Fibroblast of skin of back (primary cell): ENCODE measurements at places on chromosomes 2 and 18.

DNA sequence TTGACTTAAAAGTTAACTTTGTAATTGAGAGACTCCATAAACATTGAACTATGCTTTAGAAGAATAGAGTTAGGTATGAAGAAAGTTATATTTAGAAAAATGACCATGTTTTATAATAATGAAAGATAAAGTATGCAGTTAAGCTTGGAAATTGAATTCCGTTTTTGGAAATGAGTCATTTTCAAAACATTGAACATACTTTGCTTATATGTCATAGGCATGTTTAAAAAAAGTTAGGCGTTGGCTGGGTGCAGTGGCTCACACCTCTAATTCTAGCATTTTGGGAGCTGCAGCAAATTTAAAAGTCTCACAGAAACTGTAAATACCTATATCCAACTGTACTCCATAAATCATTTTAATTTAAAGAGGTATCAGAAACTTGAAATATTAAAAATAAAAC lies 607.4 kb downstream of the CBLN2 start:
- peak; percentile 67 for DNase-seq

- peak; percentile 98 for DNase-seq
These were observed at the start of gene ESCO1 for GRCh38 chr18:21600526-21601410. Gene ESCO1 (minus strand): TSS chr18:21600704. CDS start chr18:21574843, 25,861 bp downstream.

DNA sequence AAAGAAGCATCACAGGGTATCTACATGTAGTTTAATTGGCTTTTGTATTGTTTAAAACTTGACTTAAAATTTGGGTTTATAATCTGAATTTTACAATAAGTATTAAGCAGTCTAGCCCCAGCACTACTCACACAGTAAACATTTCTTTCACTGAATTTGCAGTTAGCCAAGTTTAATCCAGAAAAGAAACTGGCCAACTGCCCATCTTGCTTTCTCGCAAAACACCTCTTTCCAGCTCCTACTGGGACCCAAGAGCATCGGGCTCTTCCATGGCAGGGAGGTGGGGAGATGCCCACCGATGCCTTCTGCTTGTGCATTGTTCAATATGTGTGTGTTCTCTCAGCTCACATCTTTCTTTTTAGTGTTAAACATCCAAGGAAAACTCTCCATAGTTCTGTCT lies 212.8 kb upstream of the BOD1L2 start:
- no peak for DNase-seq

- no peak for DNase-seq
These were observed 3.6 kb downstream of the ECEL1 start for GRCh38 chr2:232483923-232484627.

DNA sequence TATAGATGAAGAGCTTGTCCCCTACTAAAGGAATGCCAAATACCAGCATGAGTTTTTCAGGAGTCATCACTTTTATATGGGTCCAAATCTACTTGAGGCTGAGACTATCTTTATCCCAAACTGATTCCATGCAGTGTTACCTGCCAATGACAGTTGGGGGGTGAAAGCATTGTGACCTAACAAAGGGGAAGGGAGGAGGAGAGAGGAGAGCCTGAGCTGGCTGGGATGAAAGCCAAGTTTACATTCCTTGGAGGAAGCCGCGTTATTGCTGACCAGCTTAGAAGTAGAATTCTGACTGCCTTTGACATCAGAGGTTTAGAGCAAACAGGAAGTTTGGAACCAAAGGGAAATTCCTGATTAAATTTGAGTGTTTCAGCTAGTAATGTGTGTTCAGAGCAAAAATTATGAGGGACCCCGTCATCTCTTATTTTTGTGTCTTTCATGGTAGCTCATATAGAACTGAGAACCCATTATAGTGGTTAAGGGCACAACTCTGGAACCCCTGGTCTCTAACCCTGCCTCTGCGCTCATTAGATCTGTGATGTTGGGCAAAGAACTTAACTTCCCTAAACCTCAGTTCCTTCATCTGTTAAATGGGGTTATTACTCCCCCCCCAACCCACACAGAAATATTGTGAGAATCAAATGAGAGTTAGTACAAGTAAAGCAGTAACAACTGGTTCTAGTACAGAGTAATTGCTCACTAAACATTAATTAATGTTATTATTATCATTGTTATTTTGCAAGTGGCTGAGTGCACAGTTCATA lies 199.3 kb upstream of the EPAS1 start:
- peak; percentile 96 for DNase-seq

DNA sequence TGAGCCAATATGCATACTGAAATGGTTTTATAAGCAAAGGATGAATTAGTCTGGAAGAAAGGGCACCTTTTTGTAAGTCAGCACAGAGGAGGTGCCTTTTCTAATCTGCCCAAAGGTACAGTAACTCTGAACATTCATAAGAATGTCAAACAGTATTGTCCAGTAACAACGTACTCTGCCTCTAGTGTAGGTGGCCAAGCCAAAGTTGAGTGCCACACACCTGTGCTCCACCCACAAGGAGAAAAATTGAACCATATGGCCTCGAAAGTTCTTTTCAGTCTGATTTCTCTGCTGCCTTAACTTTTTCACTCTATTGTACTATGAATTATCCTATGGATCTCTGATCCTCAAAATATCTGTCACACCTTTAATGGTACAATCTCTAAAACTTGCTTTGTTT lies 86.8 kb downstream of the CERKL start:
- DNase-seq = no peak

GRCh38 chr2:50782543-50782942 lies 249.4 kb downstream of the NRXN1 start:
- DNase-seq = peak; percentile 40

GRCh38 chr2:86333378-86333777 lies 4.0 kb downstream of the REEP1 start:
- no peak for DNase-seq

DNA sequence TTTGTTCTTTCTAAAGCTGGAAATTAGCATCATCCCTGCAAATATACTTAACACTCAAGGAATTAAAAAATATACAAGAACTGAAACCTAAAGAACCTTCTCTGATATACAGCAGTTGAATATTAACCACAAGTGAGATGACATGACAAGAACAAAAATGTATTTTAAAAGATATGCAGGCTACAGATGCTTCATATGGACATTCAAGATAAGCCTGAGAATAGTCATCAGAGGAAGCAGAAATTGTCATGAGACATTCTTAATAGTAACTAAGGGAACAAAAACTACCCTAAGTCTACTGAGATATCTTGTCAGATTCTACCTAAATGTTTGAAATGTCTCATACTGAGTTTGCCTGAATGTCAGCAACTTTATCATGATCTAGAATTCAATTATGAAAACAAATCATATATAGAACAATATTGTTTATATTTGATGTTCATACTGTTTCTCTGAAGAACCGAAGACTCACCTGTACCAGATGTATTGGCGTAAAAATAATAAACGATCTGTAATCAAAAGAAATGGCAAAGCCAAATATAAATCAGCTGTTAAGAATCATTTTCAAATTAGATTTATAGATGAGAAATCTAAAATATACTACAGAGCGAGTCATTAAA lies 4.7 kb downstream of the NBAS start:
- no peak for DNase-seq

GRCh38 chr18:66235206-66235605 lies 368.7 kb downstream of the CDH19 start:
- no peak for DNase-seq

DNA sequence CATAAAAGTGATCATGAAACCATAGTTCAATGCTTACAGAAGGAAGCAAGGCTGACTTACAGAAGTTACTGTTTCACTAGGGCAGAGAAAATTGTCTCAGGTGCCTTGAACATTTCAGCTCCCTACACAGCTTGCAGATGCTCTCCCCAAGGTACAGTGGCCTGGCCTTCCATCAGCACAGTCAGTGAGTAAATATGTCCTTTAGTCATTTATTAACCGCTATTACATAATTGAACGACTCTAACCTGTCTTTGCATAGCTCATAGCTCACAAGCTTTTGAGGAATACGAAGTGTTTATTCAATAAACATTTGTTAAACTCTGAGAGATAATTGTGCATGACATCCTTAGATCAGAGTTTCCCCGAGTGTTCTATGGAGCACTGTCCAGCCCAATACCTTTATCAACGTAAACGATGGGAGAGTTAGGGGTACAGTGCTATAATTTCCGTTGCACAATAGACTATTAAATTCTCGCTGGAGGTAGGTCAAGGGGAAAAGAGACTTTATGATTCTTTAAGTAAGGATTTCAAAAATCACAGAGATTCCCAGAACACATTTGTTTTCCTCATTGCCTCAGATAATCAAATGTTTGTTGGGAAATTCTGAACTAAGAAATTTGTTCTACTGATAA lies 677.8 kb downstream of the TSN start:
- DNase-seq = no peak

GRCh38 chr18:62118328-62118727 lies 68.5 kb downstream of the PIGN start:
- peak; percentile 77 for DNase-seq

GRCh38 chr2:102021779-102022178 lies 30.0 kb downstream of the IL1R2 start:
- DNase-seq = no peak

GRCh38 chr2:139353874-139354273 lies 573.7 kb upstream of the NXPH2 start:
- DNase-seq = no peak

DNA sequence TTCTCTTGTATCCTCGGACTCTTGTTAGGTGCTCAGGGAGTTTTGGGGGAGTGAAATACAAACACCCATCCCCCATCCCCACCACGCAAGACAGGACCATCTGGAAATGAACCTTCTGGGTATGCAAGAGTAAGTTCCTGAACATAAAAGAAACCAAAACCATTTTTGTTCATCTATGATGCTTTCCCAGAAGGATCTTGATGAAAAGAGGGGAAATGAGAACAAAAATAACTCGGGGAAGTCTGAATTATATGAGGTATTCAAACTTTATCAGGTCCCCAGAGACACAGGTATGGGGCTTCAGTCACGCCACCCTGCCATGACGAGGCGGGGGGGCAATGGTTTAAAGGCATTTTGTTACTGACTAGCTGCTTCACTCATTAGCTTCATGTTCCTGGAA lies 68.6 kb upstream of the DNMT3A start:
- DNase-seq = no peak

- DNase-seq = no peak
These were observed 8.3 kb upstream of the SEMA4C start for GRCh38 chr2:96878171-96878570.

- peak; percentile 71 for DNase-seq
These were observed 470.9 kb downstream of the ARHGAP15 start for GRCh38 chr2:143600116-143600515.

DNA sequence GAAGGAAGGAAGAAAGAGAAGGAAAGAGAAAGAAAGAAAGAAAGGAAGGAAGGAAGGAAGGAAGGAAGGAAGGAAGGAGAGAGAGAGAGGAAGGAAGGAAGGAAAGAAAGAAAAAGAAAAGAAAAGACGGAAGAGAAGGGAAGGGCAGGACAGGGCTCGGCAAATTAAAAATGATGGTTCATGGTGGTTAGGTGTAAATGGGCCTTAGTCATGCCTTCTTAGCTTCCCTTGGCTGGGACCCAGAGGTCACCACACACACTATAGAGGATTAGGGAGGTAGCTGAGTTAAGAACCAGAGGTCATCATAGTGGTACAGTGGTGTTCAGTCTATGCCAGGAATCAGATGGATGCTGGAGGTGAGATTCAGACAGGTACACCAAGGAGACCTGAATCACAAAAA lies 9.3 kb upstream of the ATL2 start:
- DNase-seq = no peak

DNA sequence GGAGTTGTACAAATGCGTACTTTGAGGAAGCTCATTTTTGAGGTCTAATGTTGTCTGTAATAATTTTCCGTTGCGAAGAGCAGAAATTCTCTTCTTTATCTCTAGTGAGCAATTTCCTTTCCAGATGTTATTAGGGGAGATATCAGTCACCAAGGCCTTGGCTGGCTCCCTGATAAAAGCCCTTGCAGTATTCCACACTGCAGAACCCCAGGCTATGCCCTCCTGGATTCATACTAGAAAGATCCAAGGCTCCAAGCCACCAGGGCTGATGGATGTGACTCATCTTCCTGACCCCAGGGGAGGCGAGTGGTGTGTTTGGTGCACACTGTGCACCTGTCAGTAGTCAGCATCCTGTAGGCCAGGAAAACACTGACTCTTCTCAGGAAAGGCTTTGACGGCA lies 34.7 kb downstream of the INO80C start:
- peak; percentile 26 for DNase-seq

DNA sequence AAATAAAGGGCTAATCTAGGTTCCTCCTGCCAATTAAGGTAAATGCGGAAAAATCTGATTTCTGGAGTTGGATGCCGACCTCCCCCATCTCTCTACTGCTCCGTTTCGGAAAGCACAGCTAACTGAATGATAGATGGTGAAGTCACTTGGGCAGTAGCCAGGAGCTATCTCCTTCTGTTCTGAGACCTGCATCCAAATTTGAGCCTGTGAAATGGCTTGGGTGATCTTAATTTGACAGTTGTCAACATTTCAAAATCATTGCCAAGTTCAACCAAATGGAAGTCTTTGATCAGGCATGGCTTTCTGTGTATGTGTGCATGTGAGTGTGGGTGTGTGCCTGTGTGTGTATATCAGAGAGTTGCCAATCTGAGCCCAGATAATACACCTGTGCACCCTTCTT lies 217.2 kb downstream of the ZNF516 start:
- DNase-seq = no peak

DNA sequence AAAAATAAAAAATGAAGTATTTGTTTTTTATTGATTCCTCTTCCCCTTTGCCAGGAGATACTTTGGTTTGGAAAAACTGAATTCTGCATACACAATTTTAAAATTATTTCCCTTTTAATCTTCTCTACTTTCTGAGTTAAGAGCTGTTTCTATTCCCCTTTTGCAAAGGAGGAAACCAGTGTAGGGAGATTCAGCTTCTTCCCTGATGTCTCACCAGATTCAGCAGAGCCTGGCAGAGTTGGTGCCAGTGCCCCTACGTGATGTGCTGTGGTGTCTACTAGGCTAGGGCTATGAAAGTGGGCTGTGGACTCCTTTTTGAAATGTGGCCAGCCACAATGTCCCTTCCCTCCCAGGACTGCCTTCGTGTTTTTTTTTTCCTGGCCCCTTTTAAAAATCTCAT lies 2.4 kb downstream of the RPE start:
- DNase-seq = no peak

GRCh38 chr2:769771-770170 lies 92.6 kb upstream of the TMEM18 start:
- DNase-seq = peak; percentile 71

GRCh38 chr2:131572175-131572574 lies 44.5 kb downstream of the CCDC74A start:
- DNase-seq = peak; percentile 2

GRCh38 chr18:3151399-3152264 lies 68.1 kb downstream of the MYOM1 start:
- DNase-seq = peak; percentile 32

DNA sequence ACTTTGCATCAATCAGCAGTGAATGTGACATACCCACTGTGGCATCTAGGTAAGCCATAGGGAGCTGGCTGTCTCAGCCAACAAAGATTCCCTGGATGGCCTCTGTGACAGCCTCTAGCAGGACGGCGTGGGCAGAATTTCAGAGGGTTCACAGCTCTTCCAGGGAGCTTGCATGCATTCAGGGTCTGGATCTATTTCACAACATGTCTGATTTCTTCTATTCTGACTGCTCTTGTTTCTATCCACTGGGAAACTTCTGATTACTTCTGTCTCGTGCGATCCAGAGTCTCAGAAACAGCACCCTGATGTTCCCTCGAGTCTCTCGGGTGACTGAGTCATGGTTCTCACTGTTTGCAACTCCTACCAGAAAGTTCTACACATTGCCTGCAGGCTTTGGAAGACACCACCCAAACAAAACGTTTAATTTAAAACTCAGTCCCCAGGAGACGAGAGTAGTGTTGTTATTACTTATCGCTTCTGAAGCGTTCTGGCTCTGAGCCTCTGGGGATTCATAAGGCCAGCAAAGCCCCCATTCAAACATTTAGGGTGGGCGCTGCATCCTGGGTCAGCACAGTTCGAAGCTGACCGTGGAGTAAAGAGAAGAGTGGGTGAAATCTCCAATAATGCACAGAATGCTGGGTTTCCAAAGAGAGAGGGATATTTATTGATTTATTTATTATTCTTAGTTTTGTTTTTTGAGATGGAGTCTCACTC lies 41.9 kb upstream of the ODC1 start:
- DNase-seq = no peak
